ENCODE measurements at places on chromosomes 7 and 10.

GRCh38 chr7:95623788-95624187 lies 27.5 kb upstream of the PDK4 start:
- no peak for DNase-seq

GRCh38 chr10:58054881-58055280 lies 212.8 kb downstream of the IPMK start:
- DNase-seq, result no peak

- DNase-seq, result peak; percentile 27
Measured at GRCh38 chr10:21995557-21995956, 8.0 kb downstream of the DNAJC1 start.

GRCh38 chr10:30207485-30208052 lies 141.5 kb downstream of the MTPAP start:
- DNase-seq, result no peak

- DNase-seq, result no peak
Measured at GRCh38 chr10:80416479-80417098, 8.2 kb downstream of the PRXL2A start.

- peak; percentile 85 for DNase-seq
Measured at GRCh38 chr10:33334153-33334804, at the start of gene NRP1. Gene NRP1, minus strand, starts transcription at chr10:33334667. Its CDS starts 285 bp downstream, at chr10:33334382.

DNA sequence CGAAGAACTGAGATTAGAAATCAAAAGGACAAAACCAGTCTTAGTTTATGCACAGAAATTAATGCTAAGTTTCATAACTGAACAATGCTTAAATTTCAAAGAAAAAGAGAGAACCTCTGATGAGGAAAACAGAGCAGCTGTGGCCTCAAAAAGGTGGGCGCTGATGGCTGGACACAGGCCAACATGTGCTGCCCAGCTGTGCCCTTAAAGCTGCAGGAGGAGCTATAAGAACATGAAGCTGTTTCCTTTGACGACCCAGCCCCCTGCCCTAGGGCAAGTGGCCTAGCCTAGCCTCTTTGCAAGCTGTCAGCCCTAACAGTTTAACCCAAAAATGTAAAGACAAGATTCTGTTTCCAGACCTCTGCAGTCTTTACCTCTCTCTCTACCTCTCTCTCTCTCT lies 107.7 kb downstream of the GRID1 start:
- no peak for DNase-seq

- no peak for DNase-seq
Measured at GRCh38 chr7:47148536-47149207, 433.2 kb downstream of the TNS3 start.
